Temporal lobe (tissue), 4 donors: ENCODE measurements at places on chromosomes 16 and 17. TPM values are rescaled to one million over a fixed set of nuclear protein-coding genes. Genes with fewer than 3 reads are reported as not detected.

The KLHL10 gene
- total RNA-seq = 0.25 TPM

The SEZ6L2 gene
- total RNA-seq = 58.5 TPM

The SDR42E1 gene
- under 0.01 TPM for total RNA-seq

The ADAM11 gene
- total RNA-seq = 14.3 TPM

The TMIGD1 gene
- not detected for total RNA-seq

The PYDC1 gene
- 0.49 TPM for total RNA-seq

The DPEP3 gene
- total RNA-seq = 0.25 TPM

The PLA2G10 gene
- not detected for total RNA-seq

The MYH3 gene
- 0.25 TPM for total RNA-seq

The ITGA2B gene
- total RNA-seq = 0.98 TPM

The NKD1 gene
- total RNA-seq = 1.5 TPM

The RNF222 gene
- total RNA-seq = not detected

The CBX4 gene
- total RNA-seq = 12.0 TPM

The RTN4RL1 gene
- total RNA-seq = 18.2 TPM

The ACE gene
- total RNA-seq = 4.4 TPM

The OR2C1 gene
- 0.49 TPM for total RNA-seq
